IMR-90 (cell line): ENCODE measurements at places on chromosomes 6 and 20. TPM values are rescaled to one million over a fixed set of nuclear protein-coding genes. Genes with fewer than 3 reads are reported as not detected.

The EFCAB8 gene
- total RNA-seq, result not detected in 2 replicates

The SPINT4 gene
- not detected in 2 replicates for total RNA-seq

The CALHM4 gene
- not detected in 2 replicates for total RNA-seq

The PXDC1 gene
- total RNA-seq, result 66.4 and 72.2 TPM in 2 replicates

The NHLRC1 gene
- total RNA-seq, result 0.83 and 1.1 TPM in 2 replicates

The HELZ2 gene
- total RNA-seq, result 4.2 and 4.7 TPM in 2 replicates

The BANF2 gene
- not detected in 2 replicates for total RNA-seq

The PLG gene
- not detected in 2 replicates for total RNA-seq

The ZNF334 gene
- 1.1 and 1.4 TPM in 2 replicates for total RNA-seq
